Erythroblast (primary cell): ENCODE measurements at places on chromosomes 3 and 15.

DNA sequence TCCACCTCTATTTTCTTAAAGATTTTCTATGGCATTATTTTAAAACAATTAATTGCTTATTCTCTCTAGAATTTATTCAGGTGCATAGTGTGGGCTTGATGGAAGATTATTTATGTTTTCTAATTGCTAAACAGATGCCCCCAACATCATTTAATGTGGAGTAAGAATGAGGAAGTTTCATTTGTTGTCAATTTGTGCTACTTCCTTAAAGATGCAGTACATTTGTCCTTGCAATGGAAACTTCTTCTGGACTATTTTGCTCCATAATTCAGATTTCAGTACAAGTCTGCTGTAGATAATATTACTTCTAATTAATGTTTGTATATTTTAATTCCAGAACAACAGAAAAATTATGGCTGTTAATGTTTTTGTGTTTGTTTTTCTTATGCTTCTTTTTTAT lies 104.8 kb downstream of the TGFBR2 start:
- DNase-seq, result no peak

DNA sequence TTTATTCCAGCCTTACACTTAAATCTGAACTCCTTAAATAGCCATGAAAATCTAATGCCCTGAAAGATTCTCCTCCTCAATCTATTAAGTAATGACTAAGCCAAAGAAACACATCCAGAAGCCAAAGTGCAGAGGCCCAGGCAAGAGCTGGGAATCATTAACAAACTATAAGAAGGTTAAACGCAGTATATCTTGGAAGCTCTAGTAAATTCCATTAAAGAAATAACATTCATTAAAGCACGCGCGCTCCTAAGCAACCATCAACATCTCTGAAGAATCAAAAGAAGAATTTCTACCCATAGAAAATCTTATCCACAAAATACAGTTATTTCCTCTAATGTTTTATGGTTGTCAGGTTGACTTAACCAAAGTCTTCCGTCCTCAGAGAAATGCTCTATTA lies 29.5 kb downstream of the MB21D2 start:
- DNase-seq, result no peak

- DNase-seq, result no peak
Observed at GRCh38 chr3:12345141-12345561, 56.3 kb downstream of the PPARG start.

DNA sequence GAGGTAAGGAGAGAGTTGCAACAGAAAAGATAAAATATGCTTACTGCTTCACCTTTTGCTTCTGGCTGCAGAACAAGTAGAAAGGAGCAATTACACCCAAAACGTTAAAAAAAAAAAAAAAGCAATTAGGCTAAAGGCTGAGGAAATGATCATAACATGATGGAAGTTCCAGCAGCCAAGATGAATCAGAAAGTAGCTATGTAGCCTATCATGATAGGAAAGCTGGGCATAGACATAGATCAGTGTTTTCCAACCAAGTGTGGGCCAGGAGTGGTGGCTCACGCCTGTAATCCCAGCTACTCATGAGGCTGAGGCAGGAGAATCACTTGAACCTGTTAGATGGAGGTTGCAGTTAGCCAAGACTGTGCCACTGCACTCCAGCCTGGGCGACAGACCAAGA lies 52.6 kb downstream of the AGTR1 start:
- DNase-seq, result no peak

- DNase-seq, result no peak
Observed at GRCh38 chr3:113054552-113054951, 63.8 kb downstream of the GTPBP8 start.

GRCh38 chr3:158961911-158962310 lies 160.1 kb downstream of the MFSD1 start:
- no peak for DNase-seq
